ENCODE measurements at places on chromosomes 7 and 10.

DNA sequence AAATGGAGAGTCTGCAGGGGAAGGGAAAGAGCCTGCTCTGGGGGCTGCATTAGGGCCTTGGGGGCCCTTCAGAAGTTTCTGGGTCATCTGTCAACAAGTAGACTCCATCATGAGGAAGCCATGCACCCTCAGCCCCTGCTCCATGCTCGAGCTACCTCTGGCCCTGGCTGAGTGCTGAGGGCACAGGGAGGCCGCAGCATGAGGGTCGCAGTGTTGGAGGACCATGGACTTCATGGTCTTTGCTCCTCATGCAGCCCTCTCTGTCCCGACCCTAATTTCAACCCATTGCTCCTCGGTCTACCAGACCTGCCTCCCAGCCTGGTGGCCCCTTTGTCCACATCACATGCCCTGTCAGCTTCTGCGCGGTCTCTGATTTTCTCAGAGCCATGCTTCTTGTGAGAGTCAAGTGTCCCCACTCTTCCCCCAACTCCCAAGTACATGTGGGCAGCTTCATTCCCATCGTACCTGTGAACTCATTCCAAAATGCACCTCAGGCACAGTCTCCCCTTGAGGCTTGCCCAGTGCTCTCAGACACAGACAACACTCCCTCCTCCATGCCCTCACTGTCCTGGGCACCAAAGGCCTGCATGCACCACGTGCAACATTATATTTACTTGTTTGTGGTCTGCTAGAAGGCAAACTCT, 14.7 kb downstream of the ZNF488 start:
- DNase-seq, result no peak

- no peak for DNase-seq
These were observed 70.0 kb downstream of the VOPP1 start for GRCh38 chr7:55502124-55502857.

- no peak for DNase-seq
These were observed 6.7 kb downstream of the NRCAM start for GRCh38 chr7:108449521-108449920.

DNA sequence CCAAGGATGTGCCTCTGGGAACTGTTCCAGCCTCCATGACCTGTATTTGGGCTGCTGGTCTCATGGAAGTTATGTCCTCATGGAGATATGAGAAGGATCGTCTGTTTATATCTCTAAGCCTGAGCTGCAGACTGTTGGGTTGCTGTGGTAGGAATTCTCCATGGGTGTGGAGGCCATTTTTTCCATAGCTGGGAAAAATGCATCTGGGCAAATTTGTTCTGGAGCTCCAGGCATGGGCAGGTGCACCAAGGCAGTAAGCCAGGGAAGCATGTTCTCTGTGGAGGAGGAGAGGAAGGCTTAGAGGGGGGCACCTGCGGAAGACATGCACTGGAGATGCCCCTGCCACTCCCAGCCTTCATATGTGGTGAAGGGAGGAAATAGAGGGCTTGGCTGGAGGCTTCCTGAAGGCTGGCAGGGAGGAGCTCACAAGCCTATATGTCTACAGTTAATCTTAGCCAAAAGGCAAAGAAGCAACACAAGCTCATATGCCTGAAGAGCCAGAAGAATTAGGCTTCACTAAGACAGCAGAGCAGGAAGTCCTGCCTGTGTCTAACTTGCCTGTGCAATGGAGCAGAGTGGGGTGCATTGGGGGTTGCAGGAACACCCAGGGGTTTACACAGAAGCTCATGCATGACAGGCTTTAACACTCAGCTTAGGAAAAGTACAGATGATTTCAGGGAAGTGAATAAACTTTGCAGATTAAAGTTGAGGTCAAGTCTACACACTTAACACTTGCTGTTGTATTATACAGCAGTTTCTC, 35.1 kb upstream of the CXCL12 start:
- no peak for DNase-seq

DNA sequence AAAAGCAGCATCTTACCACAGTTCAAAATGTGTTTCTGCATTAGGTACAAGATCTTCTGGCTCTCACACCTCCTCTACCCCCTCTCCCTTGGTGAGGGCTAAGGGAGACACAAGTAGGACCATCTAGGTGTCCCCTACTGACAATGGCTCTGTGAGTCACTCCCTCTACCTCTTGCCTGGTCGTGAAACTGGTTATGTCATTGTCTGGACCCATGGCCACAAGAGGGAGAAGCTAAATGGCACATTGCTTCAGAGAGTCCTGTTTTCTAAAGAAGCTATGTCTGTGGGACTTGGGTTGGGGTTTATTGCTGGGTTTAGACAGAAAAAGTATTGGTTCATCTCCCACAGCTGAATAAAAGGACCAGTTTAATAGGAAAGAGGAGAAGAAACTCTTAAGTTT, 4.0 kb upstream of the PLXNA4 start:
- DNase-seq, result no peak

DNA sequence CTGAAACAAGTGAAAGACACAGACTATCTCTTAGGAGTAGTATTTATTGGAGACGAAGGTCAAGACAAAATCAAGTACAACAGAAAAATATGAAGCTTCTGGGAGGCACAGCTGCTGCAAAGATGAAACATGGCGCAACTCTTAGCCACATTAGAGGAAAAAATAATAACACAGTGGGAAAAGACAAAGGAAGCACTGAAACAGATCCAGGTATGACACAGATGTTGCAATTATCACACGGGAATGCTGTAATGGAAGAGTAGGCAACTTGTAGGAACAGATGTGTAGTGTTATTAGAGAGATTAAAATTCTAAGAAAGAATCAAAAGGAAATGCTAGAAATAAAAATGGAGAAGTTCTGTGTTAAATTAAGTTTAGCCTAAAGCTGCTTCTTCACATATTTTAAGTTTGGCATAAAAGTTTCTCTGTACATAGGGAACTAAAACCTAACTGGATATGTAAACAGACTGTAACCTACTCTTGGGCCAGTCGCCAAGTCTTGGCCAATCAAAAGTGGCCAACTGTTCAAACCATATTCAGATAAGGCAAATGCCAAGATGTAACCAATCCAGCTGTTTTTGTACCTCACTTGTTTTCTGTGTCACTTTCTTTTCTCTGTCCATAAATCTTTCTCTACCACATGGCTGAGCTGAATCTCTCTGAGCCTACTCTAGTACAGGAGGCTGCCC, 1132.0 kb upstream of the LRRTM3 start:
- no peak for DNase-seq

DNA sequence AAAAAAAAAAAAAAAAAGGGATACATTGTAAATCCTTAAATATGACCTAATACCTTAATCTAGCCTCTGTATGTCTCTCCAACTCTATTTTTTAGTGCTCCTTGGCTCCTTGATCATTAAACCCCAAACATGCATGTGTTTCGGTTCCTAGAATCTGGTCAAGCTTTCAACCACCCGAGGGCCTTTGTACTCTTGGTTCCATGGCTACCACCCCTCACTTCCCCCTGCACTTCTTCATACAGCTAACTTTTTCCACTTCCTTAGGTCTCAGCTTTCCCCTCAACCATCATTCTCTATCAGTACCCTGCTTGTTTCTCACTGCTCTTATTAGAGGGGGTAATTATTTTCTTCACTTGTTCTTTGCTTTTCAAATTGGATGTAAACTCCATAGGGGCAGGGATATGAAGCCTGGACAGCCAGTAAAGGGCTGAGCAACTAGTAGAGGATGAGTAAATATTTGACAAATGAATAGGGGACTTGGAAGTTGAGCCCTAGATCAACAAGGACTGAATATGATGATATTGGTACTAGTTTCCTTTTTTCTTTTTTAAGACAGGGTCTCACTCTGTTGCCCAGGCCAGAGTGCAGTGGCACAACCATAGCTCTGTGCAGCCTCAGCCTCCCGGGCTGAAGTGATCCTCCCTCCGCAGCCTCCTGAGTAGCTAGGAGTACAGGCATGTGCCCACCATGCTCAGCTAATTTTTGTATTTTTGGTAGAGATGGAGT, 4.3 kb upstream of the GDI2 start:
- no peak for DNase-seq

DNA sequence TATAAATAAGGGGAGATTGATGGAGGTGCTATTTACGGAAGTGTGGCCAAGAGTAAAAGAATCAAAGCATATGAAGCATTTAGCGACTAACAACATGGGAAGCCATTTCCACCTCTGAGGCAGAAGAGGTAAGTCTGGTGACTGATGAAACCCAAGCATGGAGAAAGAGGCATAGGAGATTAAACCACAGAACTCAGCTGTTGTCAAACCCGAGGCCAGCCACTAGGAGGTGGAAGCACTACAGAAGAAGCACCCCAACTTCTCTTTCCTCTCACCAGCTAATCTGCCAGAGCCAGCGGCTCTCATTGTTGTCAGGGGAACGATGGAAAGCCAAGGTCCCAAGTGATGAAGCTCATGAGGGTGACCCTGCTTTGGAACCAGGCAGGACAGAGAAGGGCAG, 19.6 kb upstream of the CNTNAP2 start:
- no peak for DNase-seq

- DNase-seq, result no peak
These were observed 101.4 kb downstream of the GRK5 start for GRCh38 chr10:119308551-119309422.

GRCh38 chr7:116180302-116180701, 30.0 kb upstream of the TES start:
- DNase-seq, result no peak

DNA sequence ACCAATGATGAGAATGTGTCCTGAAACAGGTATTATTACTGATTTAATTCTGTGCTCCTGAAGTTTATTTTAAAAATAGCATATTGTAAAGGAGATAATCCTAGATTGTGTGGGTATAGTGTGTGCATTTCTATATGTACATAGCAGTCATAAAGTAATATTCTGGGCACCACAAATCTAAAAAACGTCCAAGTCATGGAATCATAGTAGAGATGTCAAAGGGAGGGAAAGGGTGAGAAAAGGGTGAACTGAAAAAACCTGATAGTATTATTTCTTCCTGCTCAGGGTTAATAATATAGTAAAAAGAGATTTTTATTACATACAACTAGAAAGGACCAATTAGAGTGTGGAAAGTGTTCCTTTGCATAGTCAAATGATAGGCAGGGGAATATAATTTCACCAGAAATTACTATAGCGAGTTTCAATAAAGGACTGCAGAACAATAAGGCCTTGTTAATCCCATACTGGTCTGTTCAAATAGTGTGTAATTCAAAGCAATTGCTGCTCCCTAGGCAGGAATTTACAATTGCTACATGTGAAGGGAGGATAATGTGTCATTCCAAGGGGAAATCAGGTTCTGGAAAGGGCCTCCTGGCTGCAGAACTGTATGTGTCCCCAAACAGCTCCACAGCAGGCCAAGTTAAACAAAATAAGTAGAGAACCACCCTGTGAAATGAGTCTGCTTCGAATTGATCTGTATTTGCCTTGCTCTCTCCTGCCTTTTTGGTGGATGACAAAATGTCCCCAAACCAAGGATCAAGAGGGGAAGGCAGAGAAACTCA, 42.5 kb upstream of the KMT2E start:
- DNase-seq, result no peak

DNA sequence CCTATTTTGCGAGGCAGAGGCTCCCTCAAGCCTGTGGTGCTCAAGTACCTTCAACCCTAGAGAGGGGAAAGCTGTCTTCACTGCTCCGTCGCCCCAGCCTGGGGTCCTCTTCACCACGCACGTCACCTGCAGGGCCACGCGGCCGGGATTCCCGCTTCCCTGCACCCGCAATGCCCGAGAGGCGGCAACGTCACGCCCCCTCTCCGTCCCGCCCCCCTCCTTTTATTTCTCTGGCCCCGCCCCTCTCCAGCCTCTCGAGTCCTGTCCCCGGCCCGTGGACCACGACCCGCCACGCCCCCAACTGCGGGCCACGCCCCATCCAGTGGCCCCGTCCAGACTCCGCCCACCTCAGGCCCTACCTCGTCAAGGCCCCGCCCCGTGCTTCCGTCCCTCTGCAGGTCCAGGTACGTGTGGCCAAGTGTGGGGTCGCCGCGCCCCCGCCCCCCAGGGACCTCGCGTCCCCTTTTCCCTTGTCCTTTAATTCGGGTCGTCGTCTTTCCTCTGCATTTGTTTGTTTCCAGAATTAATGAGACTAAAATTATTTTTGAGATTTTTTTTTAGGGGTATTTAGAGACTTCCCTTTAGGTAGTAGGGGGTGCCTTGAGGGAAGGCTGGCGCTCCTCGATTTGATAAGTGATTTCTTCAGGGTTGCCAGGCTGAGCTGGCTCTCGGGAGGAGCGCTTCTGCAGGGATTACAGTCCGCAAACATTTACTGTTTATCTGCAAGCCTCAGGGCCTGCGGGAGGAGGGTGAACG, 69.8 kb upstream of the BAIAP2L1 start:
- peak; percentile 23 for DNase-seq

- DNase-seq, result no peak
These were observed 80.1 kb downstream of the ANKIB1 start for GRCh38 chr7:92325858-92326257.

DNA sequence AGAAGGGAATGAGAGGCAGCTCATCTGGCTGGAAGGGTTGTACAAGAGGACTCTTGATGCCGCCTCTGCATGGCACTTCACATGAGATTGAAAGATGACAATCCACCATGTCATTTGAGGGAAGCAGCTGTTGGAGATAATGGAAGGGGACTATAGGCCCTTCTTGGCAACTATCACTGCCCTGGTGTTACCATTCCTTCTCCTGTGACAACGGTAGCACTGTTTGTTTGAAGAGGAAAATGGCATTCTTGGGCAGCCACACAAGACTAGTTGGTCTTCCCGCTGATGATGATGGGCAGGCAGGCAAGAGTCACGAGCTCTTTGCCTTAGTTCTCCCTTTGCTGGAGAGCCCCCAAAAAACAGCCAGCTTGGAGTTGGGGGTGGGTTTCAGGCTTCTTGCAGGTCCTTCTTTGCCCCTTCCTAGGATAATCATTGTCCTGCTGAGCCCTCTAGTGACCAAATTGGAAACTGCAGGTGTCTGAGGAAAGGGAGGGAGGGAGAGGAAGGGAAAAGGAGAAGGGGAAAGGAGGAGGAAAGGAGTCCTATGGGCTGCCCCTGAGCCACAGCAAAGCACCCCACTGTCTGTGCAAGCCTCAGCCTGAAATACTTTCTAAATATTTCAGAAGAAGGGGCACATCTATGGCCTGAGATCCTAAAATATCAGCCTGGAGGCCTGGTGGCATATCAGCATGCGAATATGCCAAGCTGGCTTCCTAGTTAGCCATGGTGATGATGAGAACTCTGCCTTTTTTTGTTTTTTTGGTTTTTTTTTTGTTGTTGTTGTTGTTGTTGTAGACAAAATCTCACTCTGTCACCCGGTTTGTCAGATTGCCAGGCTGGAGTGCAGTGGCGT, 165.6 kb upstream of the KMT2E start:
- DNase-seq, result peak; percentile 42

DNA sequence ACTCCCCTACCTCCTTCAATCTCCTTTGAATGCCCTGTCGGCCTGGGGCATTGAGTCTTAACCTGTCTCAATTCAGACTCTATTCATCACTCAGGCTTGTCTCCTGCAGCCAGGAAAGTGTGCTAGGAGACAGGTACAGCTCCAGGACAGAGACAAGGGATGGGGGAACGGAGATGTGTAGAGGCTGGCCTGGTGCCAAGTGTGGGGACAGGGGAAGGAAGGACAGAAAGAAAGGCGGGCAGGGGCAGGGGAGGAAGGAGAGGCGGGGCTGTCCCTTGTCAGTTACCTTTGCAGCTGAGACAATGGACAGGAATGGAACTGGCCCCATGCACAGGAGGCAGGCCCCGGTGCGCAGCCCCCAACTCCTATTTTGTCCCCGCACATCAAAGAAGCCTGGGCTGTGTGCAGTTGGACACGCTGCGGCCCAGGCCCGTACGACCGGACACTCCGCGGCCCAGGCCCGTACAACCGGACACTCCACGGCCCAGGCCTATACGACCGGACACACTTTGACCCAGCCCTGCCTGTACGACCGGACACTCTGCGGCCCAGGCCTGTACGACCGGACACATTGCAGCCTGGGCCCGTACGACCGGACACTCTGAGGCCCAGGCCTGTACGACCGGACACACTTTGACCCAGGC, 36.9 kb downstream of the CHST15 start:
- DNase-seq, result no peak

Measured in activated naive CD4-positive, alpha-beta T cell treated with anti-CD3 and anti-CD28 coated beads, Interleukin-2, amount 50 U/mL, for 16 hours (primary cell).